ENCODE measurements at places on chromosomes 1 and 21.

GRCh38 chr1:216641669-216642460 lies 81.4 kb downstream of the ESRRG start:
- no peak for DNase-seq

GRCh38 chr1:167594822-167595221 lies 35.2 kb upstream of the RCSD1 start:
- no peak for DNase-seq

- no peak for DNase-seq
Observed at GRCh38 chr21:36780861-36781260, 81.9 kb downstream of the SIM2 start.

DNA sequence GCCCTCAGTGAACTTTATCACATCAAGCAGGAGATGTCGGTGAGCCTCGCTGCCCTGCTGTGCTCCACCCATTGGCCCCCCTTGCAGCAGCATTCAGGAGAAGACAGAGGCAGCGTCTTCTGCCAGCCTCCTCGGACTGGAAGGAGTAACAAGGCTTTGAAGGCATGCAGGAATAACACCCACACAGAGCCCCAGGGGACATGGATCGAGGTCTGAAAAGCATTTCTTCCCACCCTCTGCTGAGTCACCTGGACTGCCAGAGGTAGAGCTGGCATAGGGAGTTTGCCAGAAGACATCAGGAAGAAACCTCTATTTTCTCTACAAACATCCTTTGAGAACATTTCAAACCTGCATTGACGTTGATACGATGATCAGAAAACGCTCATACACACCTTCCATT lies 42.9 kb downstream of the COL18A1 start:
- DNase-seq: no peak

DNA sequence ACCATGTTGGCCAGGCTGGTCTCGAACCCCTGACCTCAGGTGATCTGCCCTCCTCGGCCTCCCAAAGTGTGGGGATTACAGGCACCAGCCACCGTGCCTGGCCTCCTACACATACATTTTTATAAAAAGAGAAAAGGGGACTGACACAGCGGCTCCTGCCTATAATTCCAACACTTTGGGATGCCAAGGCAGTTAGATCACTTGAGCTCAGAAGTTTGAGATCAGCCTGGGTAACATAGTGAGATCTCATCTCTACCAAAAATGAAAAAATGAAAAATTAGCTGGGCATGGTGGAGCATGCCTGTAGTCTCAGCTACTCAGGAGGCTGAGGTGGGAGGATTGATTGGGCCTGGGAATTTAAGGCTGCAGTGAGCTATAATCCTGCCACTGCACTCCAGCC lies 23.4 kb downstream of the ZNF281 start:
- no peak for DNase-seq

- DNase-seq: no peak
Observed at GRCh38 chr1:180248731-180249681, 18.9 kb downstream of the LHX4 start.

DNA sequence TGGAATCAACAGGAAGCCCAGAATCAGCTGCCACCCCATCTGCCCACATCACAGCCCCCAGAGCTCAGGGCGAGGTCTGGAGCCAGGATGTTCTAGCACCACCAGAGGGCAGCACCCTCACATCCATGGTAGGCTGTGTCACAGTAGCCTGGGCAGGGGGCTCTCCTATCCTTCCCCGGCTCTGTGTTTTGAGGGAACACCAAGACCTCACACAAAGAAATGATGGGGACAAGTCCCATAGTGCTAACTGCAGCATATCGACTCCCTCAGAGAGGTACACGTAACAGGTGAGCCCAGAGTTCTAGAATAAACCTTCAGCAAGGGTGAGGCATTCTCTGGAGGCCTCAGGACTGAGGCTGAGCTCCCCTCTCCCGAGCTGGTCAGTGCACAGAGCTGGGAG lies 2.3 kb upstream of the KCNC4 start:
- DNase-seq: peak; percentile 68

- DNase-seq: no peak
Observed at GRCh38 chr1:202569393-202570322, 140.6 kb downstream of the SYT2 start.

DNA sequence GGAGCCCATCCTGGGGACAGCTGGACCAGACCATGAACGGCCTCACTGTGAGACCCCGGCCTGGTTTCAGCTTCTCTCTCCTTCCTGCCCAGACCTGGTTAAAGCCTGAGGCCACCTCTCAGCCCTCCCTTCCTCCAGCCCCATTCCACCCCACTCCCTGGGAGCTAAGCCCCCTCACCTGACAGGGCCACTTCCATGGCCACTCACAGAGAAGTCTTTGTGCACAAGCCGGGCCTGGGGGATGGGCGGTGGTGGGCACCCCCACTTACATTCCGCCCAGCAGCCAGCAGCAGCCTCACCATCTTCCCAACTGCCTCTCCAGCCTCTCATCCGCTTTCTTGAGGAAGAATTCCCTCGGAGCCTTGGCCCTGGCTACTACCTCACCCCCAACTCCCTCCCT lies 40.4 kb downstream of the RHBG start:
- no peak for DNase-seq

DNA sequence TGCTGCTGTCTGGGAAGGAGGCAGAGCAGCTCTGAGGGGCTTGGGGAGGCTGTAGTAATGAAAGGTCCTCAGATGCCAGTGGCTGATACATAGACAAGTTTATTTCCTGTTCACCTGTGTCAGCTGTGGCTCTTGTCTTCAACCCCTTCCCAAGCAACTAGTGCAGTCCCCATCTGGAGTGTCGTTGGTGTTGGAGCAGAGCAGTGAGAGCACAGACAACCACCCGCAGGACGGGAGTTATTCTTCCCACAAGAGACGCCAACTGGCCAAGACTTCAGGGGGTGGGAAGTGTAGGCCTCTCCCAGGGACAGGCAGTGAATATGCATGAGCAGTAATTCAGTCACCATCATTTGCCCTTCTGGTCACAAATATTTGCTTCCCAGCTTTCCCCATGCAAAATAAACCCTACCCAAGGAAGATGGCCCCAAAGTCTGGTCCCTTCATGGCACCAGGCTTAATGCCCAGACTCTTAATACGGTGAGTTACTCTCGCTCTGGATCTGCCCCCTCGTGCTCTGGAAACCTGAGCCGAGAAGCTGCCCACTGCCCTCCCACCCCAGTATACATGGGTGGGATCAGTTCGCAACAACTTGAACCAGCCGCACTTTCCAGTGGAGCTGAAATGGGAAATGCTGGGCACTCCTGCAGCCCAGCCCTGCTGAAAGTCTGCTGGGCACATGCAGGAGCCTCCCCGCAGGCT lies 153.5 kb upstream of the COL6A1 start:
- DNase-seq: no peak

DNA sequence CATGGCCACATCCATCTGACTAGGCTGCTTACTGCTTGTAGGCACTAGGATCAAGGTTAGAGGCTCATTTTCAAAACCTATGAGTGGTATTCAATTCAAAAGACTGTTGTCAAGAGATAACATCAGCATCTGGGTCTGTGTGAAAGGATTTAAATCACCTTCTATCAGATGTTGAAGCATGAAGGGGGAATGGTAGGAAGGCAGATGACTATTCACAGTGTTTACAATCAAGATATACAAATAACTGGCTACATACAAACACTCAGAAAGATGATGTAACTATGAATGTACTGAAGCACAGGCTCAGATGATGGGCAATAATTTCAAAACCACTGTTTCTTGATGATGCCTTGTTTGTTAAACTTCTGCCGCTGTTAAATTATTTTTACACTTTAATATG lies 249.2 kb downstream of the SLC45A1 start:
- no peak for DNase-seq

GRCh38 chr1:160720356-160721085 lies 8.9 kb upstream of the CD48 start:
- no peak for DNase-seq

DNA sequence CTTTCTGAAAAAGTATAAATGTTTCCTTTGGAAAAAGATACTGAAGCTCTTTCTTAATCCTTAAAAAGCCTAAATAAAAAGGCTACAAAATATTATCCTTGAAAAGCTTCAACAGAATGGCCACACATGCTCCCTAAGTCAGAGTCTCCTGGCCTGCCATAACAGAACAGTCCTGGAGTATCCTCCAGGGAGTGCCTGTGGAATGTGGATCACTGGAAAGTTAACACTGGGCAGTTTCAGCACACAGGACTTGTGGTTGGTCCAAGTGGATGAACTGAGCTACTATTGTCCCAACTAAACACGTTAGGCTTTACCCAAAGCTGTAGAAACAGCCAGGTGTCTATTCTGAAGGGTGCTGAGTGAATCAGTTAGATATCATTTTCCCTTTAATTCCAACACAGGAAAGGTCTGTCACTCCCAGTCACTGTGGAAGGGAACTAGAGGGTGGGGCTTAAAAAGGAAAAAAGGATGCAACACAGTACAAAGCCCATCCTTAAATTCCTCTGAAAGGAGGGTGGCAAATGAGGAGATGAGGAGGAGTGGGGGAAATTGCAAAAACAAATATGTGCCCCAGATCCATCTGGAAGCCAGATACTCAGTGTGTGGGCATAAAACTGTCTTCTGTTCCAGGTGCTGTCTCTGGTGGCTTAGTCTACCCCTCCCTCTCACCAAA lies 196.3 kb upstream of the SPAG17 start:
- DNase-seq: no peak

DNA sequence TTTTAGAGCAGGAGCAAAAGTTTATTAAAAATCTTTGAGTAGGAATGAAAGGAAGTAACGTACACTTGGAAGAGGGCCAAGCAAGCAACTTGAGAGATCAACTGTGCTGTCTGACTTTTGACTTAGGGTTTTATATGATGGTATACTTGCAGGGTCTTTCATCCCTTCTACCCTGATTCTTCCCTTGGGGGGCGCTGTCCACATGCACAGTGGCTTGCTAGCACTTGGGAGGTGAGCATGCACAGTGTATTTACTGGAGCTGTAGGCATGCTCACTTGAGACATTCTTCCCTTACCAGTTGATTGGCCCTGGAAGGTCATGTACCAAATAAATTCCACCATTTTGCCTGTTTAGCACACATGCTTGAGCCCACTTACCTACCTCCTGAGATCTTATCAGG lies 1001.3 kb upstream of the ADGRL2 start:
- no peak for DNase-seq

DNA sequence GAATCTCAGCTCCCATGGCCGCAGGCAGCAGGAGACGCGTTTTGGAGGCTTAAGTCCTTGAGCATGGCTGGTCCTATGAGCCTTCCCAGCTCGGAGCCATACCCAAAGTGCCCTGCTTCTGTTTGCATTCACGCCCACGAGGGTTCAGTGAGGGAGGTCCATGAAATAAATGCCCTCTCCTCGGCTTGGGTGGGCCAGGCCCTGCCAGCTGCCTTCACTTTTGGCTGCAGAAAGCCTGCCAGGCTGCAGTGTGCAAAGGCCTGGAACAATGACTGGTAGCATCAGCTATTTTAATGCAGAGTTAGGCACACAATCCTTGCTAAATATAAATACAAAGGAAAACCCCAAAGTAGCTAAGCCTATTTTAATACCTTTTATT lies 49.4 kb downstream of the H3-3A start:
- DNase-seq: no peak

- no peak for DNase-seq
Observed at GRCh38 chr1:199102239-199102638, 463.4 kb downstream of the PTPRC start.

- no peak for DNase-seq
Observed at GRCh38 chr21:40053007-40053406, 185.8 kb downstream of the PCP4 start.

- DNase-seq: no peak
Observed at GRCh38 chr21:41755934-41756773, 10.7 kb downstream of the RIPK4 start.

DNA sequence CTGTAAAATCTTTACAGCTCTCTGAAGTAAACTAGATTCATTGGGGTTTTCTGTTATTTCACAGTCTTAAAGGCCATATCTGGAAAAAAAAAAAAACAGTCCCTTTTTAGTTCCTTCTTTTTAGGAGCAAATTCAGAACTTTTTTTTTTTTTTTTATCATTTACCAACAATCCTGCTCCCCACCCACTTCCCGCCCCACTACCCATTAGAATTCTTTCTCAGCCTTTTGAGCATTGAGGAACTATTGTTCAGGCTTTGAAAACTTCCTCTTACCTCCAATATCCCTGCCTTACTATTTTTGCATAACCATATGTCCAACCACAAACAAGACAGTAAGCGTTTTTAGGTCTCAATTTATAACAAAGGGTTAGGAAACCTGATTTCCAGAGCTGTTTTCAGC lies 330.1 kb downstream of the PLPP3 start:
- DNase-seq: no peak

GRCh38 chr1:151406176-151406575 lies 6.8 kb downstream of the PSMB4 start:
- DNase-seq: no peak
